Tibial nerve (tissue), 4 donors: ENCODE measurements at places on chromosomes 1 and 21.

GRCh38 chr1:201724766-201725118, 104.2 kb upstream of the IPO9 start:
- no peak for DNase-seq

- no peak for DNase-seq
Observed at GRCh38 chr1:114986286-114986685, 43.3 kb upstream of the TSHB start.

DNA sequence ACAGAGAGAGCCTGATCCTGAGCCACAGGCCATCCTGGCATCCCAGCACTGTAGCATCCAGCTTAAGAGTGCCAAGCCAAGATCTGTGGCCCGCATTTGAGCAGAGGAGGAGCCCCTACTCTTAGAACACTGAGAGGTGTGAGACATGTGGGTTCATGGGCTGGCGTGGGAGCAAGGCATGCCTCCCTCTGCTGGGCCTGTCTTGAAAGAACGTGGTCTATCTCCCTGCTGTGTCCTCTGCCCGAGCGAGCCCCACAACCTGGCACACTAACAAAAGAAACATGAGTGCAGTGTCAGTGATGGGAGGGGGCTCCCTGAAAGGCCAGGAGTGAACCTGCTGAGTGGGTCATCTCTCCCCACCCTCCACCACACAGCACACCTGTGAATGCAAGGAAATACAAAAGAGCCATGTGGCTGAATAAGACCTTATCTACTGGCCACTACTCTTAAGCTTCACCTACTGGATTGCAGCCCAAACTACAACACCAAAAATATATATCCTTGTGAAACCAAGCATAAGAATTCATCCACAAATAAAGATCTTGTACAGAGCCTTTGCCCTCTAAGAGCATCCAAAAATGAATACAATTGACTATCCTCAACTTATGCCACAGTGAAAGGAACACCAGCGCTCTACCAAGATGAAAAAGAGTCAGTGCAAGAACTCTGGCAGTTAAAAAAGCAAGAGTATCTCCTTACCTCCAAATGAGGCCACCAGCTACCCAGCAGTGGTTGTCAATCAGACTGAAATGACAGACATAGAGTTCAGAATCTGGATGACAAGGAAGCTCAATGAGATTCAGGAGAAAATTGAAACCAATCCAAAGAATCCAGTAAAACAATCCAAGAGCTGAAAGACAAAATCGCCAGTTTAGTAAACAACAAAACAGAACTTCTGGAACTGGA, 259.4 kb upstream of the DAB1 start:
- no peak for DNase-seq

DNA sequence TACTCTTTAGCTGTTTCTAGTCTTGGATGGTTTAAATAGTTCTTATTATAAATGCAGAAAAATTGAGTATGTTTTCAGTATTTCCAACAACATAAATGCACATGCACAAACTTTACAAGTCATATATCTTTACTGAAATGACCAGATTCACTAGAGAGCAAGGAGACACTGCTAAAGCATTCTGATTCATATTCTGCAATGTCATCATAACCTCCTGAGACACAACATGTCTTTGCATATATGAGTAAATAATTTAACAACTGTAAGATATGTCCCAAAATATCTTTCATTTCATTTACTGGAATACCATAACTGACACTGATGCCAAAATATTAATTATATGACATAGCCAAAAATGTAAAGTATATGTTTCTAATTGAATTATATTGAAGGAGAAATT, 16.8 kb upstream of the SAMSN1 start:
- no peak for DNase-seq

- DNase-seq = no peak
Observed at GRCh38 chr1:245698860-245699259, 544.1 kb downstream of the KIF26B start.

DNA sequence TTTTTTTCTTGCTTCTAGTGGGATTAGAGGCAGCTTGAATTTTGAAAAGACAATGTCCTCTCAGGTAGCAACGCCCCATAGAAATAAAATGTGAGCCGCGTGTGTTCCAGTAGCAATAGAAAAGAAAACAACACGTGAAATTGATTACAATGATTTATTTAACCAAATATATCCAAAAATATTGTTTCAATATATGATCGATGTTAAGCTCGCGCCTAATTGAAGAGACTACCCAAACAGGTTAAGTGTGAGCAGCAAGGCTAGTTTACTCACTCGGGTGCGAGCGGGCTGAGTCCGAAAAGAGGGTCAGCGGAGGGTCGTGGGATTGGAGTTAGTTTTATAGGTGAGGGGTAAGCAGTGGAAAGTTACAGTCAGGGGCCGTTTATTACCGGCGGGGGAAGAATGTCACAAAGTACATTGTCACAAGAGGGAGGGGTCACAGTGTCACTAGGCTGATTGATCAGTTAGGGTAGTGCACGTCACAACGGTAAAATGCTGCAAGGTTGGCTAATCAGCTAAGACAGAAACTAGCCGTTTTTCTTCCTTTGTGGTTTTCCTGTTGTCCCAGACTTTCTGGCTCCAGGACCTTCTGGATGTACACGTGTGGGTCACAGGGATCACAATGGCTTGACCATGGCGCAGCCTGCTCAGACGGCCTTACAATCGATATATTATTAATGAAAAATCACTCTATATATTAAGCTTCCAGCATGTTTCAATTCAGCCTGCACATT, 697 bp upstream of the ZNF670 start:
- no peak for DNase-seq

DNA sequence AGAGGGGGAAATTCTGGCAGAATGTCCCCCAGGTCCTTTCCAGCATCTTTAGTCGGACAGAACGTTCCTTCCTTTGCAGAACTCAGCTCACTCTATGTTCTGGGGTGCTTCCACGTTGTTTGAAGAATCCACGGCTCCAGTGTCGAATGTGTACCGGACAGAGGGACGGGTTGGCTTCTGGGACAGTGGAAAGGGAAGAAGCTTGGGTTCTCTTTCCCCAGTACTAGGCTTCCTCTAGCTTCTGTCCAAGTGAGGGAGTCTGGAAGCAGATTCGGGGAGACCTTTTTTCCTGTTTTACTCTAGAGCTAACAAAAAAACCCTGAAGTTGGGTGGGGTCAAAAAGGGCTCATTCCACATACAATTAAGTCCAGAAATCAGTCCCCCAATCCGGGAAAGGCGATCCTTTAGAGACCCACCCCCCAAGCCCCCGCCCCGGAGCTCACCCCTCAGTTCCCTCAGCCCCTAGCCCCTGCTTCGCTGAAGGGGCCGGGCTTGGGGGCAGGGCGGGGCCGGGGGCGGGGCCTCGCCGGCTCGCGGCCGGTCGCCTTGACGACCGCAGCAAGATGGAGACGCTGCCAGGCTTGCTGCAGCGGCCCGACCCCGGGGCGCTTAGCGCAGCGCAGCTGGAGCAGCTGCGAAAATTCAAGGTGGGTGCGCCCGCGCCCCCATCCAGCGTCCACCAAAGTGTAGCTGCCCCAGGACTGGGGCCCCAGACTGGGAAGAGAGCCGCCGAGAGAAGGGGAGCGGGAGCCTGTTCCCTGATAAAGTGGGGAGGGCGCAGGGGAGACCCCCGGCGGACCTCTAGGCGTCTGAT, at the start of gene RIIAD1:
TSS of gene RIIAD1 (plus strand) at position 549 of the 814 bp plus-strand sequence. CDS start at position 564, 15 bp downstream.
- no peak for DNase-seq

- no peak for DNase-seq
Observed at GRCh38 chr21:38511662-38512243, 13.5 kb upstream of the ERG start.

DNA sequence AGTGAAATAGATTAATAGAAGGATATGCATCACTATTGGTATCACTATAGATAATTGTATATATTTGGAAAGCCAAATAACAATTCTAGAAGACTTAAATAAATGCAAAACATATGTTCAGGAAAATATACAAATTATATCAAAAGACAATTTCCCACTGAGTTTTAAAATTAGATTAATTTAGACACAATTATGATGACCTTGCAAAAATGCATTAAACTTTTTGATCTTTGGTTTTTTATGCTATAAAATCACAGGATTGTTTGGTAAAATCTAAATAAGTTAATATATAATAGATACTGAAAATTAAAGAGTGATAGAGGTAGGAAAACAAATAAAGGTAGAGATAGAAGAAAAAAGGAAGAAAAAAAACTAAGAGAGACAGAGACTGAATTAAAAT, 2027.7 kb downstream of the MRPL39 start:
- DNase-seq = no peak

GRCh38 chr1:5779608-5780323, 212.5 kb downstream of the NPHP4 start:
- DNase-seq = no peak

DNA sequence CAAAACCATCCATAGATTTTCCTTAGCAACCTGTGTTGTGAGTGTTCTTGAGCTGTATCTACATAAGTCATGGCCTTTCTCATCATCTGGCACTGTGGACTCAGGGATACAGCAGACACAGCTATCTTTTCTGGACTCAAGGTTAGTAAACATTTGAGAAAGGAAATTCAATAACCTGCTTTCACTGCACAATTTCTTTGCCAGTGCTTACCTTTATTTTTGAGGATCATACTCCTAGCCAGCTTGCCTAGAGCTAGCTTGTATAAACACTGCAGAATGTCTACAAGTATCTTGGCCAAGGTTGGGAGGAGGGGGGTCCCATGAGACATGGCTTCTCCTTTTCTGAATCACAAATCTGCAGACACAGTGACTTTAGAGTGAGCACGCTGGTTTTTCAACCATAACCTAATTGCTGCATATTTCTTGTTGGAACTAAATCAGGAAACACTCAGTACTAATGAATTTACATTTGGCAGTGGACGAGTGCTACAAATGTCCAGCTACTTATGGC, 27.2 kb downstream of the ADAMTS5 start:
- DNase-seq = no peak

GRCh38 chr21:44975720-44976555, 36.1 kb downstream of the SLX9 start:
- no peak for DNase-seq

DNA sequence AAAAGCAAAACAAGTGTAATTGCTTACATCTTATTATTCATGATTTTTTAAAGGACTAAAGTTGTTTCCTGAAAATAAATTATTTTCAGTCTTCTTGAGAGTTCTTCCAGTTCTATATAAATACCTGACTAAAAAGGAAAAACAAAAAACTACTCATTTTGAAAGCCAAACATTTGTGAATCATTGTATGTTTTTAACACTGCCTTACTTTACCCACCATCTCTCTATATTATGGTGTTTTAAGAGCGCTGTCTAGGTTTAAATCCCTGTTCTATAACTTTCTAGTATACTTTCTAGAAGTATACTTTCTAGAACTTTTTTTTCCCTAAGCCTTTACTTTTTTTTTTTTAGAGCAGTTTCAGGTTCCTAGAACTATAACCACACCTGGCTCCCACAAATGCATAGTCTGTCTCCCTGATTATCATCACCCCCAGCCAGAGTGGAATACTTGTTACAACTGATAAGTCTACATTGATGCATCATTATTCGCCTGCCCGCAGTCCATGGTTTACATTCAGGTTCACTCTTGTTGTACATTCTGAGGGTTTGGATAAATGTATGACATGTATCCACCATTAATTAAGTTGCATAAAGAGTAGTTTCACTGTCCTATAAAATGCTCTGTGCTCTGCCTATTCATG, 9.8 kb downstream of the RSBN1 start:
- no peak for DNase-seq

DNA sequence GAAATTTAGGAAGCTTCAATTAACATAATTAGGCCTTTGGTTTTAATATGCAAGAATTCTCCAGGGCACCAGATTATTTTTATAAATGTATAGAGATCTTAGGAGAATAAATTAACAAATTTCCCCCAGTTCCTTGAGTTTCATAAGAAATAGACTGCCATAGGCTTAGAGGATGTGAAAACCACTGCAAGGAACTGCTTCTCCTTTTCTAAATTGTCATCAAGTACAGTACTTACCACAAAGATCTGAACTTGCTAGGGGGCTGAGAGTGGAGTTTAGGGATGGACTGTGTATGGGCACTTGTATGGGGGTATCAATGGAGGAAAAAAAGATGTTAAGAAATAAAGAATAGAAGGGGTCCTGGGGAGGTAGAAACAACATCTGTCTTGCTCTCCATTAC, 31.1 kb downstream of the LHX8 start:
- no peak for DNase-seq

DNA sequence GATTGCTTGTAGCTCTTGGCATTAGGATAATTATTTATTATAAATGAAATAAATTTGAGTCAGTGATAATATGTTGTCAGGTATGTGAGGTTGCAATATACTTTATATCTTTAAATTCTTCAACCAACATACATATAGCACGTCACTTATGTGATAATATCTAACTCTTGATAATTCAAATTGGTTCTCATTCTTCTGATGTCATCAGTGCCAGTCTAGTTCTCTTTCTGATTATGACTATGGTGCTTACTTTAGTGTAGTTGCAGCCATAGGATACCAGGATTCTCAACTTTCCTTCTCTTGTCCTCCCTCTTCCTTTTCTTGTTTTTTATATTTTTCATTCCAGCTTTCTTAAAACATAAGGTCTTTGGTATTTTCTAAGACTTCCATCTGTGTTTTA, 34.8 kb upstream of the ATP6V1G3 start:
- DNase-seq = no peak

- no peak for DNase-seq
Observed at GRCh38 chr1:206774093-206774492, 1.8 kb upstream of the IL10 start.

GRCh38 chr1:36650200-36651065, 167.7 kb upstream of the CSF3R start:
- peak; percentile 34 for DNase-seq

DNA sequence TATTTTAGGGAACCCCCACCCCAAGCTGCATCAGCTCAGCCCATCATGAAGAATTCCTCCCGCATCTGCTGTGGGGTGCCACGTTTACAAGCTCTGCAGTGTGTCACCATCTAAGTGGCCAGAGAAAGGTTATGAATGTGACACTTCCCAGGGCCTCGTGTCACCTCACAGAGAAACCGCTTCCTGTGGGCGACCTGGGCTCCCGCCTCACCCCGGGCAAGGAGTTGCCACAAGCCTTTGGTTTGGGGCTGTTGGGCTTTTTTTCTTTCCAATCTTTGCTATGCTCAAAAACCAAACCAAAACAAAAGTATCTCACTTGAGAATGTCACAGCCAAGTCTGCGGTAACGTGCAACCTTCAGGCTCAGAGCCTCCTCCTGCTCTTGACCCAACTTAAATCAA, 82.1 kb upstream of the ARHGEF16 start:
- DNase-seq = no peak

DNA sequence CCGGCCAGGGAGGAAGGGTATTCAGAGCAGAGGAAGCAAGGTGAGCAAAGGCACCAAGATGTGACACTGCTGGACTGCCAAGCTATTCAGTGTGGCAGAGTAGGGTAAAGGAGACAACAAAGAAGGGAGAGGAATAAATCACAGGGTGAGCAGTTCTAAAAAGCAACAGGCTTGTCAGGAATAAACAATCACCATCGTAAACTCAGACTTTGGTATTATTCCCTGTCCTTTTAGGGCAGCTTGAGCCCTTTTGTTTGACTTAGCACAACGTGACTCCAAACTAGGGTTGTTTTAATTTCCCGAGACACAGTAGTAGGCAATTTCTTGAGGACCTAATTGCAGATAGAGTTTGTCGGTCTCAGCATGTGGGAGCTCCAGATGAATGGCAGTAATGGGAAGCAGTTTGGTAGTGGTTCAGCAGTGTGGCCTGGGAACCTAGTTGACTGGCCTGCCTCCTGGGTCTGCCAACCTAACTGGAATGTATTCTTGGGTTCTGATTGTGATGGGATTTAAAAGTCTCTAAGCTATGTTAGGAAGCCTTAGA, 4.3 kb downstream of the CR1L start:
- DNase-seq = no peak
